ENCODE measurements at places on chromosomes 16 and 17. TPM values are rescaled to one million over a fixed set of nuclear protein-coding genes. Genes with fewer than 3 reads are reported as not detected.

Gene DDX52
- 43.7 TPM for polyA plus RNA-seq

GRCh38 chr16:24652803-24653202 is 76.6 kb upstream of the TNRC6A start:
- no peak for DNase-seq

DNA sequence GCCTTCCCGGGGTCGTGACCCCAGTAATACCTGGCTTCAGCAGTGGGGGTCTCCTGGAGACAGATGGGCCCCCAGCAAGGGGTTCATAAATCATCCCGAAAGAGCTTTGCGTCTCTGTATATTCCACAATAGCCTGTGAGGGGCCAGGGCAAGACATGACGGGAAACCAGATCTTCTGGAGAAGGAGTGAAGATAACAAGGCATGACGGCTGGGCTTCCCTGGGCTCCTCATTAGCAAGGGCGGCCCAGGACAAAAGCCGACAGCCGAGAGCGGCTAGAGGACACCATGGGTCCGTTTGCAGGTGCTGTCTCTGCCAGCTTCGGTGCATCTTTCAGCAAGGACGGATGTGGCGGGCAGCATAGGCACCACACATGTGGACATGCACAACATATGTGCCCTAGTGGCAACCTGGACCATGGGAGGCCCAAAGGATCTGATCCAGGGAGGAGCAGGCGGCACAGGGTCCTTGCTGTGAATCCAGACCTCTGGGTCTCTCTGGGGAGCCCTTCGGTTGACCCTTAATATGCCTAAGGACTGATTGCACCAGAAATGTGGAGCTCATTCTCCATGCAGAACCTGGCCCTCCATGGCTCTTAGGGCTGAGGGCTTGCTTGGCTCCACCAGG is 136.9 kb upstream of the FOXF1 start:
- no peak for DNase-seq

DNA sequence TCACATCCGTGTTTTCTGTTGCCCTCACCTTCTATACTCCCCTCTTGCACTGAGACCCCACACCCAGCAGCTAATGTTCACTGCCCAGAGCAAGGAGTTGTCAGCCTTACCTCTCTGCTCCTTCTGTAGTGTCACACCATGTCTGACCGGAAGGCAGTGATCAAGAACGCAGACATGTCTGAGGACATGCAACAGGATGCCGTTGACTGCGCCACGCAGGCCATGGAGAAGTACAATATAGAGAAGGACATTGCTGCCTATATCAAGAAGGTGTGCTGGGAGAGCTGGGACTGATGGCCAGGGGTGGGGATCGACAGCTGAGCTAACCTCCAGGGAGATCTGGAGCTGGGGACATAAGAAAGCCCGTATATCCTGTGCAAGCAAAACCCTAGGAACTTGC is 3.7 kb downstream of the DYNLL2 start:
- DNase-seq = no peak

DNA sequence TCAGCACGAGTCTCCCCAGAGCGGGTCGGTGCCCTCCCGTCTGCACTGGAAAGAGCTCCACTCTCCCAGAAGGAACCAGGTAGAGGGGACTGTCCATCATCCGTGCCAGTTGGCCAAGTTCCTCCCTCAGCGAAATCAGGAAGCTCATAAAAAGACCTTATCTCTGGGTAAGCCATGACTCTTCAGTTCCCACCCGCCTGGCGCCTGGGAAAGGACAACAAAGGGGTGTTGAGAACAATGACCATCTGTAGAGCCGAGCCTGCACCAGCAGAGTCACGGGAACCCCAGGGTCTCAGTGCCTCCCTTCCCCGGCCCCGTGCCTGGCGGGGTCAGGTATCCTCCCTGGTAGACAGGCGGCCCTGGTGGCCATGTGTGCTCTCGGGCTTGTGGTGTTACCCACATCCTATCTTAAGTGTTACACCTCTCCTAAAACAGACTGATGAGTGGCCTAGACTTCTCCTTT is 190.7 kb downstream of the AXIN2 start:
- DNase-seq = no peak
